ENCODE measurements at places on chromosomes 7 and 10.

DNA sequence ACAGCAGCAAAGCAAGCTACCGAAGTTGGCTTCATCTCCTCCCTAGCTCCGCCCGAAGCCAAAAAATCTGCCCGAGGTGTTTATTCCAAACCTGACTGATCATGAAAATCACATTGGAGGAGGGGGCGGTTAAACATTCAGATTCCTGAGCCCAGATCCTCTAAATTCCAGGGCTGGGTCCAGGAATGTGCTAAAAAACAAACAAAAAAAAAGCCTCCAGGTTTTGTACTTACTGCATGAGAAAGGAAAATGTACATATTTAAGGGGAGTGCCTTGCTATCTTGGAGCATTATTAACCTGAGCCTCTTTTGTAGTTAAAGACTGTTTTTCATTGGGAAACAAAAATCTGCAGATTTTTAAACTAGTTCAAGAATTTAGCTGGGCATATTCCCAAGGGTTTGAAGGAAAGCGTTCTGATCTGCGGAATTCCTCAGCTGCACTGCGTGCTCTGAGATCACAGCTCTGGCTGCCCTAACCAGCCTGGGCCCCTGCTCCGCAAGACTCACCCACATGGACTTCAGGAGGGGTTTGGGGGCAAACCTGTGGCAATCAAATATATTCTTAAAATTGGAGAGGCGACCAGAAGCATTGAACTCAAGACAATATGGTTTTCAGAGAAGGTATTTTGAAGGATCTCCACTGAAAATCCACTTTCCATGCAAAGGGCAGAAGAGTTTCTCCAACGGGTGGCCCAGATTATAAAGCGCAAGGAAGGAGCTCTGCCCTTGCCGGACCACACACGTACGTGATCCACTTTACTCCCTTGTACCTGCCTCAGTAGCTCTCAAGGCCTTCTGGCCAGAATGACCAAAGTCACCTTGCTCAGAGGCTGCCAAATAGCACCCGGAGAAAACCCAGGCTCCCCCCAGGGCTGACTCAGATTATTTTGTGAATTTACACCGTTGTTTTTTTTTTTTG, 10.0 kb upstream of the TNS3 start:
- no peak for DNase-seq

DNA sequence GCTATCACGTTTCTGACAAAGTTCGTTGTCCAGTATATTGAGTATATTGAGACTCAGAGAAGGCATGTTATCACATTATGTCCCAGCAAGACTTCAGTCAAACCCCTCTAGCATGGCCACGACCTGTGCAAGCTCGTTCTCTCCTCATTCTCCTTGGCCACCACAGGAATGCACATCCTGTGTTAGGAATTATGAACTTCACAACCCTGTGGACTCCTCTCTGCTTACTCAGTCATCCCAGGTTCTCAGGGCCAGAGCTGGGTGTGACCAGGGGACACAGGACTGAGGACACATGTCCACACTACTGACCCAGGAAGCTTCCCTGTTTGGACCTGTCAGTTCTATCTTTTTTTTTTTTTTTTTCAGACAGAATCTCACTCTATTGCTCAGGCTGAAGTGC, 4.4 kb downstream of the SH2D4B start:
- no peak for DNase-seq

- no peak for DNase-seq
Measured at GRCh38 chr7:19333706-19334105, 188.5 kb upstream of the FERD3L start.

DNA sequence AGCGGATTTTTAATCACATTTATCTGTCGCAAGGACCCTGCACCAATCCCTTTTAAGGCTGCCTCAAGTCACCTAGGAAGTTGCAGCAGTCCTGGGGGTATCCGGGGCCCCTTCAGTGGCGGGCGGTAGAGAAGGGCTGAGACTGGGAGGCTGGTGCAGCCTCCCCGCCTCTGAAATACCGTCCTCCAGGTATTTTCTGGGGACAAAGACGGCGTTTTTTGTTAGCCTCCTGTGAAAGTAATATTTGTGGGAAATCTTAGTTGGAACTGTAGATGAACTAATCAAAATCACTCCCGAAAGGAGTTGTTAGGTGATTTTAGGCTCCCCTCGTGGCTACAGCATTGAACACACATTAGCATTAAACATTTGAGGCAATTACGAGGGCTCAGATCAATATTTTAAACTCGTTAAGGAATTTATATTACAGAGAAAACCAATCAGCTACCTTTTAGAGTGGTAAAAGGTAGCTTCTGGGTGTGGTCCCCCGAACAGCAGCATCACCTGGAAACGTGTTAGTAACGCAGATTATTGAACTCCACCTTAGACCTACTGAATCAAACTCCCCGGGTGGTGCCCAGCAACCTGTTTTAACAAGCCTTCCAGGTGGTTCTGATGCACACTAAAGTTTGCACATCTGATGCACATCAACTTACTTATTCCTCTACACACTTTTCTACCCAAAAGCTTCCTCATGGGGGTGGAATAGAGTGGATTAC, 530 bp upstream of the ANXA7 start:
- DNase-seq: no peak

- no peak for DNase-seq
Measured at GRCh38 chr10:19788075-19788686, 28.1 kb upstream of the PLXDC2 start.
